Muscle of leg (tissue), 16 donors: ENCODE measurements at places on chromosomes 12 and 14.

GRCh38 chr12:14993537-14994266 lies 20.9 kb downstream of the PDE6H start:
- H3K36me3 ChIP-seq: no peaks in the 10 kb centered on the region
- H3K27me3 ChIP-seq: no peaks in the 10 kb centered on the region
- no peaks in the 10 kb centered on the region for H3K4me1 ChIP-seq

- peaks cover 15% of the 10 kb centered on the region for H3K4me1 ChIP-seq
- H3K4me3 ChIP-seq: no peak overlapping the region
Observed at GRCh38 chr12:67483871-67484554, 164.5 kb upstream of the DYRK2 start.

GRCh38 chr12:8108808-8109398 lies 14.5 kb upstream of the CLEC4A start:
- peak; percentile 81 for DNase-seq
- no peak overlapping the region for H3K4me3 ChIP-seq
- no peaks in the 10 kb centered on the region for H3K27me3 ChIP-seq
- no peak overlapping the region for H3K27ac ChIP-seq

DNA sequence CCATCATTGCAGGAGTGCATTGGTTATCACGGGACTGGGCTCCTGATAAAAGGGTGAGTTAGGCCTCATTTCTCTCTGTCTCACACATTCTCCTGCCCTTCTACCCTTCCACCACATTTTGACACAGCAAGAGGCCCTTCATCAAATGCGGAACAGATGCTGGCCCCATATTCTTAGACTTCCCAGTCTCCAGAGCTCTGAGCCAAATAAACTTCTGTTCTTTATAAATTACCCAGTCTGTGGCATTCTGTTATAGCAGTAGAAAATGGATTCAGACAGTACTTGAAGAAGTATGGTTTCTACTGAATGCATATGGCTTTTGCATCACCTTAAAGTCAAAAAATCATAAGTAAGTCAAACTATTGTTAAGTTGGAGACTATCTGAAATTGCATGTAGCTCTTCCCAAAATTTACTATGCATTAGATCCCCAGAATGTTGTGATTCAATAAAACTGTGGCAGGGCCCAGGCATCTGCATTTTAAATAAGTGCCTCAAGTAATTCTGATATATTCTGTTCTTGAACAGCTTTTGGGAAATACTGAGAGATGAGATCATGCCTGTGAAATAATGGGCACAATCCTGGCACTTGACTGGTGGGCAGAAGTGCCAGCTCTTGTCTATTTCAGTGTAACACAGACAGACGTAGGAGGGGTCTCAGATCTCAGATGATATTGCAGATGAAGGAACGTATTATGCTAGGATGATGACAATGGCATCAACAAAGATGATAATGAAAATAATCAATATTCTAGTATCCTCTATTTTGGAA lies 68.2 kb downstream of the E2F7 start:
- no peaks in the 10 kb centered on the region for H3K27me3 ChIP-seq
- DNase-seq: no peak
- no peak overlapping the region for H3K27ac ChIP-seq
- H3K4me1 ChIP-seq: no peaks in the 10 kb centered on the region

- peaks cover 14% of the 10 kb centered on the region for H3K4me1 ChIP-seq
- peaks cover 7% of the 10 kb centered on the region for H3K36me3 ChIP-seq
- peak; percentile 89 for DNase-seq
- no peak overlapping the region for H3K4me3 ChIP-seq
- no peaks in the 10 kb centered on the region for H3K27me3 ChIP-seq
- no peak overlapping the region for H3K27ac ChIP-seq
Observed at GRCh38 chr12:113196990-113197389, 11.5 kb downstream of the RITA1 start.
